ENCODE measurements at places on chromosomes 4 and X.

- DNase-seq, result no peak
Observed at GRCh38 chrX:52078131-52078530, 9.1 kb upstream of the MAGED4B start.

DNA sequence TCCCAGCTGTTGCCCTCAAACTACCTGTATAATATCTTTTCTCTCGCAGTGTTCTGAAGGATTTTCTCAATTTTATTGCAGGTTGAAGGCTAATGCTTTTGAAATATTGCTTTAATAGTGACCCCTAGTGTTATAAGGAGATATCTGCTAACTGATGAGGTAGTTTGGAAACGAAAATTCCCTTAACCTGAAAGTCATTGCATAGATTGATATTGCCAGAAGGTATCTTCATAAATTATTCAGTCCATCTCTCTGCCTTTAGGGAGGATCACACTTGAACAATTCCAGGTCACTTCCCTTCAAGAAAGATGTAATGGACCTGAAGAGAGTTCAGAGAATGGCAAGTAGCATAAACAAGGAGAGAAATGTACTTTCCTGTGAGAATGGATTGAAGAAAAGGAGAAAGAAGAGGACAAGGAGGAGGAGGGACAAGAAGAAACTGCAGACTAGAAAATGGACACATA, 44.1 kb downstream of the TIGD4 start:
- DNase-seq, result peak; percentile 21

DNA sequence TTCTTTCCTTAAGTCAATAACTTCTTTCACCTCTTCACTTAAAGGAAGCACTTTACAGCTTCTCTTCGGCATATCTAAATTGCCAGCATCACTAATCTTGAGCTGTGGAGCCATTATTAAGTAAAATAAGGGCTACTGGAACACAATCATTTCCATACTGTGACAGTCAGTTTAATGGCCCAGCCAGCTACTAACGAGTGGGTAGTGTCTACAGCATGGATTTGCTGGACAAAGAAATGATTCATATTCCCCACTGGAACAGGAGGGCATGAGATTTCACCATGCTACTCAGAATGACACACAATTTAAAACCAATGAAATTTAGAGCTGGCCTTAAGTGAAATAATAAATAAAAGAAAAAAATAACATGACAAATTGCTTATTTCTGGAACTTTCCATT, 72.1 kb downstream of the DDIT4L start:
- no peak for DNase-seq

GRCh38 chr4:89539797-89540711, 232.5 kb upstream of the GPRIN3 start:
- DNase-seq, result no peak

DNA sequence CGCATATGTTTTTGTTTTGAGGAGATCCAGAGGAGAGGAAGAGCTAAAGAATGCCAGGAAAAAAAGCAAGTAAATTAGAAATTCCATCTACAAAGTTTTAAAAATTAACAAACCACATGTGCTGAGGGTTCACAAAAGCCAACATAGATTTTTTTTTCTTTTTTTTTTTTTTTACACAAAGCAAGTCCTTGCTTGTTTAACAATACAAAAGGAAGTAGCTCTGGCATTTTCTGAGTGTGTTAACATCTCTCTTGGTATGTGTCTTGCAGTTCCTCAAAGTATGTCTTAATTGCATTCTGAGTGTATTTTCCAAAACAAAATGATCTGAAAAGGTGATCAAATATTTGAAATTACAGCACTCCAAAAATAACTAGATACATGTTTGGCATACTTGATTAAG, 1682.7 kb upstream of the AGA start:
- no peak for DNase-seq

GRCh38 chrX:105314458-105314857, 94.0 kb upstream of the TEX13A start:
- peak; percentile 76 for DNase-seq

- DNase-seq, result peak; percentile 95
Observed at GRCh38 chr4:176988226-176988625, 195.5 kb upstream of the VEGFC start.

- peak; percentile 11 for DNase-seq
Observed at GRCh38 chr4:83582289-83582785, 46.4 kb downstream of the GPAT3 start.

- no peak for DNase-seq
Observed at GRCh38 chrX:97594646-97595224, 711.0 kb downstream of the RPA4 start.

DNA sequence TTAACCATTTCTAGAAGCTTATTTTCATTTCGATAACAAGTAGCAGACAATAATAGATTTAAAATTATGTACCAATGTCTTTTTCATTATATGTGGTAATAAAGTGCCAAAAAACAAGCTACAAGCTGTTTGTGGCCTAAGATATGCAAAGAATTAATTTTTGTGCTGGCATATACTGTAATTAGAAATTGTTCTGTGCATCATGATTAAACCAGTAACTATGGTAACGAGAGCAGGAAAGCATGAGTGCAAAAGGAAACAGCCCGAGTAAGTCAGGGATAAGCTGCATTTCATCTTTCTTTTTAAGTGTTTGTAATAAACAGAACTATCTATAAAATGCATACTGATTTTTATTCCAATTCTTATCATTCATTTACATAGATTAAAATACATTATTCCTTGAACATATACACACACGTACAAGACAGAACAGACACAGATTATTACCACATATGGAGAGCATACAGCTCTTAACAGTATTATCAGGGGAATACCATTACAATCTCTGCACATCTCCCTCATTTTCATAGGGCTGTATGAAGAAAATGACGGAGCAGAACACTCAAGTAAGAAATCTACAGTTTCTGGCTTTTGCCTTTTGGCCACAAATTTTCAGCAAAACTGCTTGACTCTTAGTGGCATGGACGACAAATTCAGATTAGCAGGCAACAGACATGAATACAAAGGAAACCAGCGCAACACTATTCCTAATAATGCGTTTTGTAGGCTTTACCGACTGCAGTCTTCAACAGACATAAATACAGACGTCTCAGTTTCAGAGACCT, 121.3 kb upstream of the WDR17 start:
- no peak for DNase-seq

DNA sequence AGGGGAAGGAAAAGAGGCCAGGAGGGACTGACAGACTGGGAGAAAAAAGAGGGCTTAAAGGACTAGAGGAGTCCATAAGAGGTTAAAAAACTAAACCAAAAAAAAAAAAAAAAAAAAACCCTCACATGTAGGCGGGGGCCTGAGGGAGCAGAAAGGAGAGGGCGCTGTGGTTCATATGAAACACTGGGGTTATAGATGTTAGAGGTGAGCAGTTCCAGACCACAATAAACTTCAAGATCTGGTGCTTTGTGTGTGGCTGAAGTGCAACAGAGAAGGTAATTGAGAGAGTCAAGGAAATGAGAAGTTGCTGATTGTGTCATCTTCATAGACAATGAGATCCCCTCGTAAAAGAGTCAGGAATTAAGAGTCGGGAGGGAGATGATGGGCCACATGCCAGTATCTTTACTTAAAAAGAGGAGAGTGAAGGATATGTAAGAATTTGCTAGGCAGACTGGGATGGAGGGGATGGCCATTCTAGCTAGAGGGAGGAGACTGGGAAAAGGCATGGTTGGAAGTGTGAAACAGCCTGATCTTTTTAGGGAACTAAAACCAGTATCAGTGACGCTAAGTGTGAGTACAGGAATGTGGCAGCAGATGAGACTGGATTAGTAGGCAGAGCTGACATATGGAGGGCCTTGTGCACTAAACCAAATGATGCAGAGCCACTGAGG, 18.4 kb upstream of the OGT start:
- DNase-seq, result no peak

DNA sequence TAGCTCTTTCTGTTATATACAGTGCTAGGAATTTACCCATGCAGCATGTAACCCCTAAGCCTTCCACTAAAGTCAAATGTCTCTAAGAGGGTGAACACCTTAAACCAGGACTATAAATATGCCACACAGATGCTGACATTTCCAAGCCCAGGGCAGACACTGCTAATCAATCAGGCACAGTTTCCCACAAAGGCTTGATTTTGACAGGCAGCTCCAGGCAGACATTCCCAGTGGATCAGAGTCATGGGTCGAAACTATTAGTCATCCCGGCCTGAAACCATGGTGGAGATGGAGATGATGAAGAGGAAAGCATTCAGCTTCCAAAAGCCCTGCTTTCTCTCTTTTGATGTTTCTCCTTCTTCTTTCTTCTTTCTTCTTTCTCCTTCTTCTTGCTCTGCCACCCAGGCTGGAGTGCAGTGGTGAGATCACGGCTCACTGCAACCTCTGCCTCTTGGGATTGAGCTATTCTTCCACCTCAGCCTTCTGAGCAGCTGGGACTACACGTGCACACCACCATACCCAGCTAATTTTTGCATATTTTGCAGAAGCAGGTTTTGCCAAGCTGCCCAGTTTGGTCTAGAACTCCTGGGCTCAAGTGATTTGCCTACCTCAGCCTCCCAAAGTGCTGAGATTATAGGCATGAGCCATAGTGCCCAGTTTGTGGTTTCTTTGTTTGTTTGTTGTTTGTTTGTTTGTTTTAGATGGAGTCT, 21.0 kb upstream of the SORCS2 start:
- peak; percentile 52 for DNase-seq

- peak; percentile 72 for DNase-seq
Observed at GRCh38 chr4:105471566-105472176, 2.2 kb downstream of the PPA2 start.

DNA sequence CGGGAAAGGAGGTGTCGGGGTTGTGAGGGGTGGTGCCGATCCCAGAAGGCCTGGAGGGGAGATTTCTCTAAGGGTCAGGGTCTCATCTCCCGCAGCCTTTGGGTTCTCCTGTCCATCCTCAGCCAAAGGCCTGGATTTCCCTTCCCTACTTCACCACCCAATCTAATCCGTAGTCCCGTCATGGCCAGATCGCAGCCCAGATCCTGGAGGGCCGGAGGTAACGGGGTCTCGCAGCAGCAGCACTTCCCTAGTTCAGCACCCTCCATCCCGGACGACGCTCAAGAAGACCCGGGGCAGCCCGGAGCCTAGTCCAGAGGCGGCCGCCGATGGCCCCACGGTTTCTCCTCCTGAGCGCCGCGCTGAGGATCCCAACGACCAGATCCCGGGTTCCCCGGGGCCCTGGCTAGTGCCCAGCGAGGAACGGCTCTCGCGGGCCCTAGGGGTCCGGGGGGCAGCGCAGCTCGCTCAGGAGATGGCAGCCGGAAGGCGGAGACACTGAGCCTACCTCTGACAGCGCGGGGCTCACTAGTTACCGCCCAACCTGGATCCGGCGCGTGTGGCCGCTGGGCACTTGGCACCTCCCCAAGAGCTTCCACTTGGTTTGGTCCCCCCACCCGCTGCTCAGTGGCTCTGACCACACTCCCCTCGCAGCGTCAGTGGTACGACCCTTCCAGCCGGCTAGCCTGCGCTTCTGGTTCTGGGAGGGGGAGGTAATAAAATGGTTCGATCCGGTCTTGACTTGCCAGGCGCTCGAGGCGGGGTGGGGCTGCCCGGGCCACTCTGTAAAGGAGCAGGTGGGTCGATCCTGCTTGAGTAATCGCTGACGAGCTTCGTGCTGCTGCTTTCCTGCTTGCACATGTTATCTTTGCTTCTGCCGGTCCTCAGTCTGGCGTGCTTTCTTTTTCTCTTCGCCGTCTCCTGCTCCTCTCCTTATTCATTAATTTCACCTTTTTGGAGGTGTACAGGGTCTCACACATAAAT, 3.6 kb downstream of the MAGIX start:
- DNase-seq, result peak; percentile 51

- DNase-seq, result peak; percentile 32
Observed at GRCh38 chr4:129344058-129344457, 248.1 kb downstream of the C4orf33 start.

- DNase-seq, result peak; percentile 18
Observed at GRCh38 chrX:139120760-139121159, 409.2 kb upstream of the FGF13 start.

DNA sequence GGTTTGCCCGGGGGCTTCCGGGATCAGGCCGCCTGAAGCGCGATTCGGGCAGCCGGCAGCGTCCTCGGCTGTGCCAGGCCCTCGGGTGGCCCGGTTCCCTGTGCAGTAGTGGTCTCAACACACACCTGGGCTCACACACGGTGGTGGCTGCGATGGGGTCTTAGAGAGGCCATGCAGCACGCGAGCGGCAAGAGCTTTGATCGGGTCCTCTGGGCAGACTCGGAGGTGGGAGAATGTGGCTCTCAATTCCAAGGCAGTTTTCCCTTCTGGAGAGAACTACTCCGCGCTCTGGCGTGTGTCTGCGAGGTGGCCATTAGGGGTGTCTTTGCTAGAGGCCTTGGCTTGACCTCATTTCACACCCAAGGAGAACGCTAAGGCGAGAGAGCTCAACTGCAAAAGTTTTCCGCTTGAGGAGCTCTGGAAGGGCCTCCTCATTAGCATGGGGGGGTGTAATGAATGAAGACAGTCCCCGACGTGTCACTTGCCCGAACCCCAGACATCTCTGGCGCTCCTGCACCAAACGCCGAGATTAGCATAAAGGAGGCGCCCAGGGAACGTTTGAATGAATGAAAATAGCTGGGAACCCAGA, 771 bp upstream of the RBPJ start:
- no peak for DNase-seq
